ENCODE measurements at places on chromosomes 5 and 9. TPM values are rescaled to one million over a fixed set of nuclear protein-coding genes. Genes with fewer than 3 reads are reported as not detected.

PBX3 gene
- 74.8 TPM for total RNA-seq

FBXL7 gene
- total RNA-seq, result 10.6 TPM

SLC4A9 gene
- total RNA-seq, result 0.89 TPM

PCDHB7 gene
- total RNA-seq, result 0.26 TPM

F2RL2 gene
- total RNA-seq, result 0.90 TPM

BARX1 gene
- total RNA-seq, result not detected

ZBED3 gene
- total RNA-seq, result 5.0 TPM

GDNF gene
- 0.41 TPM for total RNA-seq

GABRP gene
- not detected for total RNA-seq

RICTOR gene
- total RNA-seq, result 12.9 TPM

PRR16 gene
- total RNA-seq, result 0.96 TPM

CRB2 gene
- total RNA-seq, result 55.1 TPM
